Calu3 (cell line): ENCODE measurements at places on chromosomes 3 and 15. TPM values are rescaled to one million over a fixed set of nuclear protein-coding genes. Genes with fewer than 3 reads are reported as not detected.

Gene AADACL2
- total RNA-seq, result not detected in 2 replicates

Gene BSN
- total RNA-seq, result 0.71 and 0.92 TPM in 2 replicates

Gene AP4E1
- total RNA-seq, result 10.6 and 10.7 TPM in 2 replicates

Gene GPR156
- total RNA-seq, result 0.45 and 0.64 TPM in 2 replicates

Gene ADGRG7
- 1.2 and 1.4 TPM in 2 replicates for total RNA-seq

Gene STAC
- total RNA-seq, result 12.0 and 12.8 TPM in 2 replicates

Gene GATA2
- total RNA-seq, result 9.6 and 13.6 TPM in 2 replicates

Gene SCAANT1
- total RNA-seq, result not detected in 2 replicates

GRCh38 chr3:128276577-128277183, 123.4 kb downstream of the EEFSEC start:
- DNase-seq, result no peak

- no peak for DNase-seq
Measured at GRCh38 chr3:184203526-184203925, 17.5 kb downstream of the ABCF3 start.

DNA sequence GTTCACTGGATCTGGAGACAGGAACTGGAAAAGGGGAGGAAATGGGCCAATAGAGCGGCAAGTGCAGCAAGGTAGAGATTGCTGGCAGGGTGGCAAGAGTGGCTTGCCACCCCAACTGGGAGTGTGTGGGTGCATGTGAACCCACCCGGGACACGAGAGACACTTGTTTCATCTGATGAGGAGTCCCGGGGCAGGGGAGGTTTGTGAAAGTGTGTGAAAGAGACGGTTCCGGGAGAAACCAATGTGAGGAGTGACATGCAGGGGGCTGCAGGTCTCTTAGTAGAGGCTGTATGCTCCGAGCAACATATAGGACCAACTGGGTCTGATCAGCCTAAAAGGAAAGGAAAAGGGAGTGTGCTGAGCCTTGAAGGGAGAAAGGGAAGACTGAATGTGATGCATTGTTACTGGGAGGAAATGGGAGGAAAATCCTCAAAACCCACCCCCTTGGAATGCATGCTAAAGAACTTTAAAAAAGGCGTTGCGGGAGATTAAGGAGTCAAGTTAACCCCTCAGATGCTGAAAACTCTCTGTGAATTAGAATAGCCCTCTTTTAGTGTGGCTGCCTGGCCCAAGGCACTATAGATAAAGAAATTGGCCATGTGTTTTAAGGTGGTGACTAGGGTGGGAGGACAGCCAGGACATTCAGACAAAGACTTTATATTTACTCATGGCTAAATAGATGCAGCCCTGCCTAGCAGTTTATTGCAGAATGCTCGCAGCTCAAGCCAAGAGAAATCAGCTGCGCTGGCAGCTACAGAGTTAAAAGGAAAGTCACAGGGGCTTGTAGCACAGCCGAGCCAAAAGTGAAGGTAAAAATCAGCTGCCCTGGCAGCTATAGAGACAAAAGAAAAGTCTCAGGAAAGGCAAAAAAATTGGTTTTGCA, 9.1 kb upstream of the SLC9C1 start:
- no peak for DNase-seq

DNA sequence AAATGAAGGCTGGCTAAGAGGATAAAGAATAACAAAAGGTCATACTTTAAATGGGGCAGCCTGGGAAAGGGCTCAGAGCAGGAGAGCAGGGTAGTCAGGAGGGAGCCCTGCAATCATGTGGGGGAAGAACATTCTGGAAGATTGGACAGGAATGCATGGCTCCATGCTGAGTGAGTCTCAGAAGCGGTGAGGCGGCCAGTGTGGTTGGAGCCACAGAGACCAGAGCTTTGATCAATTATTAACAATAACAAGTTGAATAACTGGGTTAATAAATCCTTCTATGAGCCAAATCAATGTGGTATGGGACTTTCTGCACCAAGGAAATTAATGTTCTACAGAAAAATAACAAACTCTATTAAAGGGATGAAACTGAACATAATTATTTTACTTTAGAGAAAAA, 57.9 kb upstream of the DCUN1D1 start:
- DNase-seq, result peak; percentile 11

GRCh38 chr3:9416139-9416780, 18.8 kb downstream of the SETD5 start:
- DNase-seq, result no peak

DNA sequence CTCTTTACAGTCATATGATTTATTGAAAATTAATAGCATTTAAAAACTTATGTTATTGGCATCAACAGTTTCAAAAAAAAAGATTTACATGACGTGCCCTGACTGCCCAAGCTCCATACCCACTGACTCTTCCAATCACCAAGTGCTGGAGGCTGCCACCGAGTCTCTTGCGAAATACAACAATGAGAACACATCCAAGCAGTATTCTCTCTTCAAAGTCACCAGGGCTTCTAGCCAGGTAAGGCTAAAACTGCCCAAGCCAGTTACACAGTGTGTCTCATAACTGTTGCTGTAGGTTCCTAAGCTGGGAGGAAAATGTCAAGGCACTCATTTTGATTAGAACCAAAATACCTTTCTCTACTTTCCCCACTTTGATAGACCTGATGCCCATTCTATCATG, 4.5 kb downstream of the FETUB start:
- DNase-seq, result peak; percentile 75

DNA sequence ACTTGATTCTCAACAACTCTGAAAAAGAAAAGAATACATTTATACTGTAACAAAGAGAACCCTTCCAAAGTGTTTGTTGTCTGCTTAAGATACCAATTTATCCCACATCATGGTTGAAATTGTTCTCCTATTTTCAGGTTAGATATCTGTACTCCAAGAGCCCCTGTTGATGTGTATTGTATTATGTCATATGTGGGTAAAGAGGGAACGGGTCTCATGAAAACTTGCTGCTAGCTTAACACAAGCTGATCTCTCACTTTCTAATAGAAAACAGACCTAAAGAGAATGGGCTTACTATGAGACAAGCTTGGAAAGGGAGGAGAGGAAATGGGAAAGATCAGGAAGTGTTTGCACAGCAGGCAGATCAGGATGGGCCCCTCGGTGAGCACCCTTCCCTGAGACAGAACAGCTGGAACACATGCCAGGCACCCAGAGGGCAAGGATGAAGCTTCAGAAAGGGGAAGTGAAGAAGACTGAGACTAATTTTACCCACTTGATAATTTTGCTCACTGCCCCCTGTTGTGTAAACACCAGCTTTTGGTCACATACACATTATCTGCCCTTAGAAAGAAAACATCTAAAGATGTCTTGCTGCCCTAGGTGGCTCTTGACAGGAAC, 747.9 kb upstream of the CCDC54 start:
- DNase-seq, result no peak

DNA sequence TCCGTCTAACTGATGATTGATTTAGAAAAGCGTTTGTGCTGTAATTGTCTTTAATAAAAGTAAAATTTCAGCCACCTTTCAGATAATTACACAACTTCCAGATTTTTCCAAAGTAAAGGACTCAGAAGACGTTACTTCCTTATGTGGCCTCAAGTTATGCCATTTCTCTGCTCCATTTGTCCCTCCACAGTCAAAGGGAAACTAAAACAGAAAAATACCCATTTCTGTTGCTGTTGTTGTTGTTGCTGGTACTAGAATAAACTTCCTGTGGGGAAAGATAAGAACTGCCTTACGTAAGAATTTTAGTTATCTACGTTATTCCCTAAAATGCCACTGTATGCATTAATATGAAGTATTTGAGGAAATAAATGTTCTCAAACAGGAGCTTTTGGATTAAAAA, 153.9 kb downstream of the P3H2 start:
- no peak for DNase-seq

GRCh38 chr3:39013289-39013688, 38.5 kb downstream of the SCN11A start:
- DNase-seq, result no peak

GRCh38 chr3:52537726-52538421, 1.5 kb downstream of the UQCC5 start:
- DNase-seq, result no peak

DNA sequence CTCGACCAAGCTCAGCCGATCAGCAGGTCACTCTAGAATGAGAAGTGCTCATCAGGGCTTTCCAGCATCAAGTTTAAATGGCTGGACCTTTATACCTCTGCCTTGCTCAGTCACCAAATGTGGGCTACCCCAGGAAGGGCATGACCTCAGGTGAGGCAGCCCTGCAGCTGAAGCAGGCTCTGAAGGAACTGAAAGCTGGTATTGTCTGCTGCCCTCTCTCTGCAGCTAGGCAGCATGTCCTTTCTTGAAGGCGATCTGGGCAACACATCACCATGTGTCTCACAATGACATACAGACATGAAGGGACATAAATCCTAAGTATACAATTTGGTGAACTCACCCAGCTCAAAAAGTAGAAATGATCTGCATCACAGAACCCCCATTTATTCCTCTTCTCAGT, 38.7 kb upstream of the ARID3B start:
- no peak for DNase-seq

DNA sequence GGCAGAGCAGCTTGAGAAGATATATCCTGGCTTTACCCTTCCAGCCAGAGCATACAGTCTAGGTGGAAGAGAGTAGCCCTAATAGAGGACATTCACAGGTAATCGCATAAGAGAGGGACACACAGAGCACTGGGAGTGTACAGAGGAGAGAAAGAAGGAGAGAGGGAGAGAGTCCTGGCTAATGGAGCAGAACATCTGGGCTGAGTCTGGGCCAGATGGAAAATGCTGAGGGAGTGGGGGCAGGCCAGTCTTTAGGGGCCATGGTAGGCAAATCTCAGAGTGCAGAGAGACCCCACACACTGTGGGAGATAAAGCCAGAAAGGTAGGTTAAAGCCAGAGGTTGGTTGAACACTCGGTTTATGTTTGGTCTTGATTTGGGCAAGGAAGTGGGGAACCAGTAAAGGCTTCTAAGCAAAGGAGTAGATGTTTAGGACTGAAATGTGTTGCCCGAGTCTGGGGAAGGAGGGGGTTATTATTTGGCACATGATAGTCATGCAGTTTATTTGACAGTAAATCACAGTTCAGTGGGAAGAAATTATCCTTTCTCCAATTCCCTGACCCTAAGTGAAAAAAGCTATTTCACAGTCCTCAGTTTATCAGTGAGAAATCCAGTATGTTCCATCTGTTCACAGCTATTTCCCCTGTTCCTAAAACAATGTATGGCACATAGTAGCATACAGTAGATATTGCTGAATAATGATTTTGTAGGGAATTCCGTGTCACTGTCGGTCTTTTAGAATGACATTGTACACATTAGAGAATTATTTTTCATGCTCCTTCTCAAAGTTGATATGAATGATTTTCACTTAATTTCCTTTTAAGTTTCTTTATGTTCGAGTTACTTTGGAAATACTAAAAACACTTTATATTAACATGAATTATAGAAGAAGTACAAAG, 45.7 kb downstream of the PDHB start:
- DNase-seq, result no peak

DNA sequence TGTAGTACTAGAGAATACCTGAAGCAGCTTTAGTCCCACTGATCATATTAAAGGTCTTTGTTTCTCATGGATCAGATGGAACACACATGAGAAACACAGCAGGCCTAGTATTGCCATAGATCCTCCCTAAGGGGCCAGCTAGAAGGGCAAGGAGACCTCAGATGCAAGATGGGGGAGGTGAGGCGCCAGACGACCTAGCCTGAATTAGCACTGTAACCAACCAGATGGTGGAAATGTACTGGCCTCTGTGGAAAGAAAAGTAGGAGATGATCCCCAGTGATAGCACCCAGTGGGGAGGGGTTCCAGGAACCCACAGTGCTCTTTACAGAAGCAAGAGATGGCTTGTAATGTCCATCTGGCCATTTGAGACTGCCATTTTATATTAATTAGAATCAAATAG, 138.2 kb upstream of the ZNF385D start:
- DNase-seq, result no peak
